Activated naive CD4-positive, alpha-beta T cell treated with anti-CD3 and anti-CD28 coated beads, Interleukin-2, amount 50 U/mL, for 16 hours (primary cell): ENCODE measurements at places on chromosomes 16 and 17.

DNA sequence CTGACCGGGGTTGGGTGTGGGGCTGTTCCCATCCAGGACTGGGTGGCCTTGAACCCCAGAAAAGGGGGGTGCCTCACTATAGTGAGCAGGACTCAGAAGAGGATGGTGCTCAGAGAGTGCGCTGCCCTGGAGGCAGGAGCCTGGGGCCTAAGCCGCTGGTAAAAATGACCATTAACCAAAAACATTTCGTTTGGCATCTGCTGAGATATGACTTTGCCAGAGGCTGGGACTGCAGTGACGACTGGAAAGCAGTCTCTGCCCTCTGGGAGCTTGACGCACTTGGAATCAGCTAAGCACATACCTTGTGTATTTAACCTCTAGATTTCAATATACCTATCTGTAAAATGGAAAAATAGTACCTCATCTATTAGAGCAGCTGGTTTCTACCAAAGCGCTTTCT, 7.2 kb upstream of the CRHR1 start:
- no peak for DNase-seq

DNA sequence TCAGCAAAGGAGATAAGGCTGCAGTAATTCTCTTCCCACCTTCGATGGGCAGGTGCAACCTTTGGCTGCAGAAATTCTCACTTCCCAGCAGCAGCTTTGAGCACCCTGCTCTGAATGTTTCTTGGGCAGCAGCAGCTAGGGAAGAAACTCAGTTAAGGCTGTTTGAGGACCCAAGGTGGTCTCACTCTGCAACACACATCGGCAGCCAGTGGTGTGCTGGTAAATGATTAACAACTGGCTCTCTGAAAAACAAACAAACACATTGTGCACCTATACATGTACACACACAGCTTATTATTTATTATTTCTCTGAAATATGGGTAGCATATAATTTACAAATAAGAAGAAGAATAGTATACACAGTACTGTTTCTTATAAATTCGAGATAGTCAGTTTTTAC, 685.8 kb downstream of the WWOX start:
- DNase-seq = no peak

GRCh38 chr17:7220593-7221277, 997 bp downstream of the ACADVL start:
- DNase-seq = peak; percentile 67

- peak; percentile 67 for DNase-seq
Measured at GRCh38 chr17:45246861-45247428, 14.9 kb downstream of the SPATA32 start.

DNA sequence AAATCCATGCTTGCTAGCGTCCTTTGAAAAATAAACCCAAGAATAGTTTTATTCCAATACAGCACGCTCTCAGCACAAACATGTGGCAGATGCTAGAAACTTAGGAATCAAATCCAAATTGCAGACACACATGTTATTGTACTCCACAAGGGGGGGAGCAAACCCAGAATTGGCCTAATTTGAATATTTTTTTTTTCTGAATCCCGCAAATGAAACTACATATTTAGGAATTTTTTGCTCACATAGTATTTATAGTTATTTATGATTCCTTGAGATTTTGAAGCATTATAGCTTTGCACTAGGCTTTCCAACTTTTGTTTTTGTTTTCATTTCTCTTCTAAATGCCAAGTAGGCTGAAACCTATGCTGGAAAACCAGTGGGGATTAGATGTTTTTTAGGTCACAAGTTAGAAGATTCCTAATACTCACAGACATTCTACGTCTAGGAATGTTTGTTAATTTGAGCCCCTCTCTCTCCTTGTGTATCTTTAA, 59.3 kb upstream of the CDH11 start:
- no peak for DNase-seq

- no peak for DNase-seq
Measured at GRCh38 chr16:79047337-79047736, 553.2 kb downstream of the MAF start.

DNA sequence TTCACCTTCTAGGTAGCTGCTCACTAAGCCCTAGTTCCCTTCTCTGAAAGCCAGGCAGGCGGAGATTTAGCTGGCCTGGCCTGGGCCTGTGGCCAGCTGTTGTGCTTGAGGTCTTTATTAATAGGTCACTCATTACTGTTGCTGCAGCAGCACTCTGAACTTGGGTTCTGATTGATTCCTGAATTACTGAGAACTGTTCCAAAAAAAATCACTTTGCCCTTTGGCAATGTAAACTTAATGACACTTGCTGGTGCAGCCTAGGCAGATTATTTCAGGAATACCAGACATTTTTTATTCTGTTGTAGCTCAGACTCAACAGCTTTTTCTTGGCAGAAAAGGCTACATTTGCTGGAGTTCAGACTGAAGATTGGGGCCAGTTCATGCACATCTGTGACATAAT, 2.7 kb downstream of the TOM1L1 start:
- DNase-seq = no peak

GRCh38 chr16:78509965-78510364, 410.5 kb downstream of the WWOX start:
- DNase-seq = no peak

DNA sequence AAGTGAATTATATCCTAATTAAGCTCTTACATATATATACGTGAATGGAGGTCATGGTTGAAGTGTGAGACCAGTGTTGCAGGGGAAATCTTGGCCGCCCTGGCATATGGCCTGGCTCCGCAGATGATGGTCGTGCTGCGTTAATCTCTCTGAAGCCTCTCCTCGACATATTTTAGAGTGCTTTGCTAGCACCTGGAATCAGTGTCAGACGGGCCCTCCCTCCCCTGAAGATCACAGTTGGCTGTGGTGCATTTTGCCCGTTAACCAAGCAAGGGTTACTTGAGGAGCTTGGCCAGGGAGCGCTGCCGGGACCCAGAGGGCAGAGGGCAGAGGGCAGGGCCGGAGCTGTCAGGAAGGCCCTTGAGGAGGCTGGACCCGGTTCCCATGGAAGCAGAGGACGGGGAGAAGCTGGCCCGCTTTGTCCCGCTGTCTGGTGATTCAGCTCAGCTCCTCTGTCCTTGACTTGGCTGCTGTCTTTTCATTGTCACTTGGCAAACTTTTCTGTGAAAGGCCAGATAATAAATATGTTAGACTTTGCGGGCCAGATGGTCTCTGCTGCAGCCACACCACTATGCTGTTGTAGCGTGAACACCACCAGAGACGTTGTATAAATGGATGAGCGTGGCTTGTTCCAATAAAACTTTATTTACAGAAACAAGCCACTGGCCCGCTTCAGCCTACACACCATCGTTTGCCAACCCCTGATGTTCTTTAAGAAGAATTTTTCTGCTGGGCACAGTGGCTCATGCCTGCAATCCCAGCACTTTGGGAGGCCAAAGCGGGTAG, 32.3 kb downstream of the CIBAR2 start:
- DNase-seq = no peak
